ENCODE measurements at places on chromosomes 3 and 15.

GRCh38 chr15:89107984-89108383 is 19.7 kb downstream of the ABHD2 start:
- DNase-seq, result no peak

DNA sequence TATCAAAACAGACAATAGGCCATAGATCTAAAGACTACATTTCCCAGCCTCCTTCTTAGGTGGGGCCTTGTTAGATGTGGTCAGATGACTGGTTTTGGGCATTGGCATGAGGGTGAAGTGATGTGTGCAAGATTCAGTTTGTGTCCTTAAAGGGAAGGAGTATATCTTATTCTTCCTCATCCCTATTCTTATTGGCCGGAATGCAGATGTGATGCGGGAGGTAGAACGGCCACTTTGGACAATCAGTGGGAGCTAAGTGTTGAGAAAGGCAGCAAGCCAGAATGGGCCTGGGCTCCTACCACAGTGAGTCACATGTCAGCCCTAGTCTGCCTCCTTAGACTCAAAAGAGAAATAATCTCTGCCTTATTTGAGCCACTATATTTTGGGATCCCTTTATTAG is 89.8 kb upstream of the MEX3B start:
- no peak for DNase-seq

DNA sequence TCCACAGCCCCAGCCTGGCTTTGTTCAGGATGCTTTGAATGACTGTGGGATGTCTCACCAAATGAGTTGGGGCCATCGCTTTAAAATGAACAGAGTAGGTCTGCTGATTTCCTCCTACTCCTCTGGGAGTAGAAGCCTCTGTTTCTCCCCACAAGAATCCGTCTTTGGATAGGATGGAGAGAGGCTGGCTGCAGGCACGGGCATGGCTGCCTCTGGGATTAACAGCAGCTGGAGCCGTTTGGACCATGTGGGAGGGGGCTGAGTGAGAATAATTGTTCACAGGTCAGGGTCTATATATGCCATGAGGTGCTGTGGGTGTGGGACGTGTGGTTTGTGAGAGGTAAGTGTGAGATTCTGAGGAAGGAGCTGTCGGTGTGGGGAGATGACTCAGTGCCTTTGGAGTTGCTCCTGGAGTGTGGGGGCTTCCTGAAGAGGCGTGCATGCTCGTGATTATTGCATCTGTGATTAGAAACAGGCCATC is 48.0 kb upstream of the APEH start:
- DNase-seq, result no peak

DNA sequence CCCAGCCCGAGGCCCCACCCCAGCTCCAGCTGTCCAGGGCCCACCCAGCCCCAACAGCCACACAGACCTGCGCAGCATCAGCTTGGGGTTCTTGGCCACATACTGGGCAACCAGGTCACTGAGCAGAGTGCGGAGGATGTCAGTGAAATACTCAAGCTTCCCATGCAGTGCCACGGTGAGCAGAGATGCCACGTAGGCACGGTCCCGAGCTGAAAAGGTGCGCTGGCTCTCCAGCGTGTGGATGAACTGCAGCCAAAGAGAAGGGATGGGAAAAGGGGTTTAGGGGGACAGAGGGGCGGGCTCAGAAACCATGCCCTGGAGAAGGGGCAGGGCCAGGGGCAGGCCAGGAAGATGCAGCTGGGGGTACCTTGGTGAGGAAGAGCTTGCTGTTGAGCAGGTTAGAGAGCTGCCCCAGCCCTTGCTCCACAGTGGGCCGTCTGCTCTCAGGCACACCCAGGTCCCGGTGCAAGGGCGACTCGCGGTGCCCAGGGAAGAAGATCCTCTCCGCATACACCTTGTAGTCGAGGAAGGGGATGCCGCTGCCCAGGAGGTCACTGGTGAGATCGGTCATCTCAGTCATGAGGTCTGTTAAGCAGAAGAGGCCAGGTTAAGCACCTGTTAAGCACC is 17.4 kb downstream of the PLXNB1 start:
- DNase-seq, result no peak

- no peak for DNase-seq
Measured at GRCh38 chr3:57815036-57815435, 58.9 kb downstream of the SLMAP start.

- no peak for DNase-seq
Measured at GRCh38 chr15:82128401-82129148, 82.8 kb upstream of the MEX3B start.

DNA sequence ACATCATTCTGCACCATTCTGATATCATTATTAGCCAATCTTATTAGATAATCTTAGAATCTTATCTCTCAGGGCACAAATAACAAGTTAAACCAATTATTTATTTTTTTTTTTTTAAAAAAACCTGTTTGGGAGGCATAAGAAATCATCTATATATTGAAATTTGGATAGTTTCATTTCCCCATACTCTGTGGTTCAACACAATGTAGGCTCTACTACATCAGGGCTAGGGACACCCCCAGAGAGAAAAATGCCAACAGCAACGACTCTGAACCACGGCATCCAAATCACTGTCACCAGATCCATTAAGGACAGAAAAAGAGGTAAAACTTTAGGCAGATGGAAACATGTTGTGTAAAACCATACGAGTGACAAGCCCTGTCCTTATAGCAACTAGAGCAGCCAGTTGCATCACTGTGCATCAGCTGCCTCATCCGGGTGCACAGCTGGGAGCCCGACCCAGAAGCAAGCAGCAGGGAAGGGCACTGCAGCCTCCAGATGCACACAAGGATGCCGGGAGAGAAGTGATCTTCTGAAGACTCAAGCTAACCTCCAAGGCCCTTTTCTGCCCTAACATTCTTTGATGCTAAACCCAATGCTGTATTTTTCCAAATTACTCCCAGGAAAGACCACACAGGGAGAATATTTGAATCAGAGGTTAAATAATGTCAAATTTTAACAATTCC is 381.1 kb downstream of the CTNNB1 start:
- DNase-seq, result no peak

Data from kidney capillary endothelial cell (primary cell).